ENCODE measurements at places on chromosomes 7 and 10.

DNA sequence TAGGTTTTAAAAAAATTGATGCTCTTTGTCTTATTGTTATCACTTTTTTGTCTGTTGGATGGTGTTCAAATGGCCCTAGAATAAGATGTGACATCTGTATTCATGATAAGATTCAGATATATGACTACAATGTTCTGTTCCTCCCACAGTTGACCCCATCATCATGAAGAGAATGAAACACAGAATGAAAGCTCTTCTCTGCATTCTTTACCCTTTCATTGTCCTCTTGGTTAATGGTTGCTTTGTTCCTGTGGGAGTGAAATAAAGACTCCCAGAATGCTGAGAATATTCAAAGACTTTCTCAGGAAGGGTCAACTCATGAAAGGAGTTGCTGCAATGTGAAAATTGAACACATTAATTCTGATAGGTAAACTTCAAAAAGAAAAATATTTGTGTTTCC, 1015.8 kb downstream of the SORCS3 start:
- peak; percentile 35 for DNase-seq

DNA sequence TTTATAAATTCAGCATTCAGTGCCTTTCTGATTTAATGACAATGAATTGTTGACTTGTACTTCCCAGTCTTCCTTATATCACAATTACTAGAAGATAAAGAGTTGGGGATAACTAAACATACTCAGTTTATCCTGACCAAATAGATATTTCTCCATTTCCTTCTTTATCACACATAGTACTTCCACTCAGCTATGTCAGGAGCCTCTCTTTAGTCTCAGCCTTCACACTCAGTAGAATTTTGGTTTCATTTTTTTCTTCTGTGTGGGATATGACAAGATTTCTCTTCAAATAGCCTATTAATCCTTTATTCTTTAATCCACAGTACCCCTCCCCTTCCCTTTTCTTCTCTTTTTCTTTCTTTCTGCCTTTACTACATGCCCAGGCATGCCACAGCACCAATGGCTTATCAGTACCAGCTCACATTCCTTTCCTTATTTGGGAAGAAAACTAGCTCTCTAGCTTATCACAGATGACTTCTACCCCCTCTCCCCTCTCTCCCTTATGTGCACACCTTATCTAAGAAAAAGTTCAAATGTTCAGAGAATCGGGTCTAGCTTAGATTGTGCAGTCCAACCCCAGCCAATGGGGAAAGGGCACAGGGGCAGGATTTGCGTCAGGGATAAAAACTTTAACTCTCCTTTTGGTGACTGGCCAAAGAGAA, 109.0 kb downstream of the PHF14 start:
- DNase-seq, result no peak

DNA sequence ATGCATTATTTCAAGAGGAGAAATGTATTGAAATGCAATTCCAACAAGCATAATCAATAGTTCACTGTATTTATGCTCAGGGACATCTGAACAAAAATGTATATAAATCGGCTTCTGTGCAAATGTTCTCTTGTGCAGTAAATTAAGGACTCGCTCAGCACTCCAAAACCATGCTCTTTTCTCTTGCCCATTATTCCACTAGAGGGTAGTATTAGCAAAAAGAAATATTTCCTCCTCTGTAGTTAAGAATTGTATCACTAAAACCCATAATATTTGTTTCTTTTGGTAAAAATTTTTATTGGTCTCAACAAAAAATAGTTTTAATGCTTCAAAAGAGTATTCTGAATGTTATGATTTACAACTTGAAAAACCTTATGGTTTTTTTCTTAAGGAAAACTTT, 803.1 kb downstream of the PCDH15 start:
- DNase-seq, result peak; percentile 9

GRCh38 chr10:86556933-86557649, 35.5 kb upstream of the WAPL start:
- DNase-seq, result peak; percentile 11

DNA sequence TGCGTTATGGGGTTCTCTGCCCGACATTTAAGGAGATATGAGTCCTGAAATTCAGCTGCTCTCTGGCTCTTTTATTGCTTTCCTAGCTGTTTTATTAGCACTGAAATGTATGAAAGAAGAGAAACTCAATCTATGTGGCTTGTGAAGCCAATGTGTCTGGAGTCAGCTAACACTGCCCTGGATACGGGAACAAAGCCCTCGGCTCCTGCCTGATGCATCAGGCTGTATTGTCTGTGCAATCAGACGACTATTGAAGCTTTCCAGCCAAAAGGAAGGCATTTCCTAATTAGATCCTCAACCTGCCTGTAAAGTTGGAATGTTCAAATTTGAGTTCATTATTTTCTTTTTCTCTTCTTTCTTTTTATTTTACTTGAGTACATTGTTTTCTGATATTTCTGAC, 22.0 kb upstream of the TM9SF3 start:
- DNase-seq, result no peak

DNA sequence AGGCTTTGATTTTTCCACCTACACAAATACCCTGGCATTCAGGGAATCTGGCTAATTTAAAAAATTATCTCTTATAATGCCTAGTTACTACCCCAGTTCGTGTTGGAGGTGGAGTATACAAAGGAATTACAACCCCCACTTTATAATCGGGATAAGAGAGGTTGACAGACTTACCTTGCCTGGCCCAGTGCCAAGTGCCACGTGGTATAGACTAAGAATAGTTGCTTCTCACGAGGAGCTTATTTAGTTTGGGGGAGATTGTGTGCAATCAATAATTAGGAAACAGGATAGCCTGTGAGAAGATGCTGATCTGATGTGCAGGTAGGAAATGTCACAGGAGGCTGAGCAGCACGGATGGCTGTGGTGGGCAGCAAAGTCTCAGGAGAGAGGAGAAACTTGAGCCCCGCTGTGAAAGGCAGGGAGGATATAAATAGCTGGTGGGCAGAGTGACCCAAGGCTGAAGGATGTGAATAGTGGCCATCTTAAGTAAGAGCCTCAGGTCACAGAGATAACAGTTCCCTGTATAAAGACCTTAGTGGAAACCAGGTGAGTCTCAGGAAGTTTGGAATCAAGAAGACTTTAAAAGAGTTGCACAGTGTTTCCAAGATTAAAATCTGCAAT, 11.3 kb upstream of the ATXN7L1 start:
- DNase-seq, result no peak

- DNase-seq, result no peak
Observed at GRCh38 chr7:20122073-20122472, 95.1 kb downstream of the MACC1 start.

All from iPS-NIHi11 (cell line).